Aorta (tissue), 5 donors: ENCODE measurements at places on chromosomes 7 and 10. TPM values are rescaled to one million over a fixed set of nuclear protein-coding genes. Genes with fewer than 3 reads are reported as not detected.

CYP3A5 gene
- 3.4 TPM for total RNA-seq

OR2A42 gene
- total RNA-seq = not detected

CYP3A7 gene
- total RNA-seq = not detected

GAD2 gene
- not detected for total RNA-seq

RNF133 gene
- 1.7 TPM for total RNA-seq

BICC1 gene
- 17.3 TPM for total RNA-seq

NODAL gene
- not detected for total RNA-seq
